Activated CD4-positive, CD25-positive, alpha-beta regulatory T cell treated with anti-CD3 and anti-CD28 coated beads, Interleukin-2, amount 50 U/mL, for 24 hours (primary cell): ENCODE measurements at places on chromosomes 1 and 21.

- no peak for ATAC-seq
Observed at GRCh38 chr1:186864296-186864695, 35.5 kb downstream of the PLA2G4A start.

- ATAC-seq: peak; percentile 98
Observed at GRCh38 chr1:8097077-8097799, 71.1 kb upstream of the ERRFI1 start.

DNA sequence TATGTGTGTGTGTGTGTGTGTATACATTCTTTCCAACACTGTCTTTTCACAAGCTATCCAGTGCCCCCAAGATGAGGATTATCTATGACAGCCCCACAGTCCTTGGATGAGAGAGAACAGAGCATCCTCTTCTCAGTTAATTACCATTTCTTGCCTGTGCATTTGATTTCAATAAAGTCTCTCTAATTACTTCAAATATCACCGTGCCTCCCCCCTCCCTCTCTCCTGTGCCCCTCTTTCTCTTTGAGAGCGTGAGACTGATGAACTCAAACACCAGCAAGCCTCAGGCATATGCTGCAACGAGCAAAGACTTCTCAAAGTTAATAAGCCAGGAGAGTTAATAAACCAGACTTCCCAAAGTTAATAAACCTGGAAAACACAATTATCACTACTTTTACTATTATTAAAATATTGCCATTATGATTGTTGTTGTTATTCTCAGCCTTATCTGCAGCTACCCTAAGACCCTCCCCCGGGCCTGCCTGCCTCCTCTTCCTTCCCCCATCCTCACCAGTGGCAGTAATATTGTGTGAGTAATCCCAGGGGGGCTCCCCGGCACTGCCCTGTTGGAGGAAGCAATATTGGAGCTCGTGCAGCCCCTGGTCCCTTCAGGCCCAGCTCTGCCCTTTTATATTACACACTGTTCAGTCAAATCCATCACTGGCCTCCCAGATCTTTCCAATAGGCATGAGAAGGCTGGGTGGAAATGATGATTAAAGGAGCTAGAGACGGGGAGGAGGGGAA is 30.9 kb downstream of the LMX1A start:
- ATAC-seq: no peak

GRCh38 chr1:29754573-29755375 is 518.5 kb downstream of the PTPRU start:
- no peak for ATAC-seq

GRCh38 chr1:97923811-97924210 is 3.0 kb upstream of the DPYD start:
- no peak for ATAC-seq

DNA sequence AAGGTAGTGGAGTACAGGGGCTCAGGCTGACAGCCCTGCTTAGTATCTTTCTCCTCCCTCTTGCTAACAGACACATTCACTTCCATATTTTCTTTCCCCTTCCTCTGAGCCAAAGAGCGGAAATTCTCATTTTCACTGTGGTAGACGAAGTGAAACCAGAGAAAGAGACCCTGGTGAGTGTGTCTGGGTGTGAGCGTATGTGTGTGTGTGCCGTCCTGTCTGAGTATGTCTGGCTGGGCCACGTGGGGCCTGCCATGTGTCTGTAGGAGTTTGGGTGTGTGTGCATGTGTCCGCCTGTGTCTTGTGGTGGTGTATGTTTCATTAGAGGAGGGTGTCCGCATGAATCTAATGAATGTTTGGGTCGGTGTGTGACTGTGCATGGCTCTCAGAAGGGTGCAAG is 1.7 kb downstream of the COL8A2 start:
- ATAC-seq: peak; percentile 58

GRCh38 chr21:34580181-34580700 is 34.7 kb downstream of the RCAN1 start:
- no peak for ATAC-seq

- no peak for ATAC-seq
Observed at GRCh38 chr1:219805191-219805590, 123.2 kb downstream of the SLC30A10 start.

DNA sequence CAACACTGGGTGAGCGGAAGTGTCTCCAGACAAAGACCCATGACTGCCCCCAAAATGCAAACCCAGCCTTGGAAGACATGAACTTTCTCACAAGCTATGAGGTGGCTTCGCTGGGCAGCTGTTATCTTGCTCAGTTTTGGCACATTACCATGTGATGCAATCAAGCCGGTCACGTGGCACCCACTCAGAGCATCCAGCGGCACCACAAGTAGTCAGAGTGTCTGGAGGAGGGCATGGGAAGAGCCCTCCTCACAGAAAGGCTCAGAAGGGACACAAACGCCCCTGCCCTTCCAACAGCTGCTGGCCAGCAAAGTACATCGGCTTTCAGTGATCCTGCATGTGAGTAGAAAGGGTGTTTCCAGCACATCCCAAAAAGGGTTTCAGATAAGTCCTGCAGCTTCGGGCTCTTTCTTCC is 145.5 kb upstream of the IRF2BP2 start:
- no peak for ATAC-seq

- ATAC-seq: peak; percentile 96
Observed at GRCh38 chr1:25232027-25232865, at the start of gene SYF2. Gene SYF2 (minus strand): TSS chr1:25232502. CDS start chr1:25232467, 35 bp downstream.

GRCh38 chr1:201025571-201026002 is 2.1 kb upstream of the KIF21B start:
- no peak for ATAC-seq

- ATAC-seq: no peak
Observed at GRCh38 chr1:2330519-2331199, 60.7 kb downstream of the MORN1 start.

- ATAC-seq: no peak
Observed at GRCh38 chr1:218823291-218823900, 350.3 kb upstream of the LYPLAL1 start.

- no peak for ATAC-seq
Observed at GRCh38 chr1:113905435-113905861, 322 bp downstream of the DCLRE1B start.

GRCh38 chr21:29245104-29245643 is 53.5 kb upstream of the BACH1 start:
- ATAC-seq: peak; percentile 70

DNA sequence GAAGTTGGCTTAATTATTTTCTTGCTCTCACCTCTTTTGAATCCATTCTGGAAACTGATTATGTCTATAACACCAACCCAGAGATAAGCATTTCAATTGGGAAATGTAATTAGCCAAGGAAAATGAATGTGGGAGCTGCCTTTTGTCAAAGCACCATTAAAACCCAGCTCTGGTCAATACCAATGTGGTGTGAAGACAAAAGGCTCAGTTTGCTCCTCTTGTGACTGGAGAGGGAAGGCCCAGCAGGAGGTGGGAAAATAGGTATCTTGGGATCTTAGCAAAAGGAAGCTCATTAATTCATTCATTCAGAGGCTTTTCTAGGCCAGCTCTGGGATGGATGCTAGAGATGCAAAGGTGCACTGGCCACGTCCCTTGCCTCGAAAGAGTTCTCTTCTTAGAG is 75.0 kb upstream of the SELENON start:
- ATAC-seq: no peak

DNA sequence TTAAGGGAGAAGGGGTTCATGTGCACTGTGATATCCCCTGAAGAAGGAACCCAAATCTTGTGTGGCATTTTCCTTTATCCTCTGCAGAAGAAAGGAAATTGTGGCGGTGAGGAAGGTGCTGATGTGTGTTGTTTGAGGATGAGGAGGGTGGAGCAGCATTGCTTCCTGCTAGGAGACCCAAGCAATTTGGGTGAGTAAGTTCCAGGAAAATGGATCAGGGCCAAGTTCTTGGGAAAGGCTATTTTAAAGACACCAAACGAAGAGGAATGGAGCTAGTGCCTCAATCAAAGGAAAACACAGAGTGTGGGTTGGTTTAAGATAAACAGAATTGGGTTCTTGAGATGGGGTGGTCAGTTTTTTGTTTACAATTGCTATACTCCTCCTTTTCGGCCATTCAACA is 86.7 kb upstream of the MARK1 start:
- no peak for ATAC-seq

- ATAC-seq: no peak
Observed at GRCh38 chr21:19908390-19908789, 1089.8 kb upstream of the NCAM2 start.

- peak; percentile 17 for ATAC-seq
Observed at GRCh38 chr1:233379869-233380438, 52.4 kb downstream of the MAP3K21 start.

DNA sequence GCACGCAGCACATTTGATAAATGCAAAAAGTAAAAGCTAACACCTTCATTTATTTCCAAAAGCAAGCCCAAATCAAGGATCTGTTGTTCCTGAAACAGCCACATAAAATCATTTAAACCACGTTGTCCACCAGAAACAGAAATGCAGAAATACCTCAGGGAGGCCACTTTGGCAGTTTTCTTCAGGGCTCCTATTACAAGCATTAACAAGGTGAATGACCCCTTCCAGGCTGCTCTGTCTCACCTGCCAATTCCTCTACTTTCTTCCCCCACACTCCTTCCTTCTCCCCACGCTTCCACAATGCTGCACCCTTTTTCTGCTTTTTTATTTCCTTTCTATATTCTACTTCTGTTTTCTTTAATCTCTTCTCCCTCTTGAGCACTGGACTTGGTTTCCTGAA is 55.0 kb upstream of the PTGFRN start:
- ATAC-seq: no peak

DNA sequence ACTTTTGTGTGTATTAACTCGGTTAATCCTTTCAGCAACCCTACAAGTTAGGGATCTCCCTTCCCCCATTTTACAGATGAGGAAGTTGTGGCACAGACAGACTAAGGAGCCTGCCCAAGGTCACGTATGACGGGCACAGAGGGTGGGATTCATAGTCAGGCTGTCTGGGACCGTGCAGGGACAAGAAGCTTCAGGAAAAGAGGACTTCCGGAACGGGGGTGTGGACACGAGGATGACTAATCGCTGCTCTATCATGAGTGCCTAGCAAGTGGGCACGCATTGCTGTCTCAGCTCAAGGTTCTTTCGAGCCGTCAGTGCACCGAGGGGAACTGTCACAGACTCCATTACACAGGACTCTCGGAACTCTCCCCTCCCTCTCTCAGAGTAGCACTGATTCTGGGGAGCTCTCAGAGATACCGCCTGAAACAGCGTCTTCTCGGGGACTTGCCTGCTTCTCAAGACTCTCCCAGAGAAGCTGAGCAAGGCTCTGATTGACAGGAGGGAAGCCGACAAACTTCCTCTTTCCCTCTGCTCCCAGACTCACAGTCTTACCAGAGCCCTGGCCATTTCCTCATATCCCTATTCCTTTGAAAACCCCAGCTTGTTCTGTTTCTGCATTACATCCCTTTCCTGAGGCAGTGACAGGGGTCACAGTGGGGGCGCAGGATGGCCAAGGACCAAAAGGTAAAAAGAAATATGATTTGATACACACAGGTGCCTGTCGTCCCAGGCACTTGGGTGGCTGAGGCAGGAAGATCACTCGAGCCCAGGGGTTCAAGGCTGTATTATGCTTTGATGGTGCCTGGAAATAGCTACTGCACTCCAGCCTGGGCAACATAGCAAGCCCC is 14.4 kb downstream of the FHAD1 start:
- ATAC-seq: peak; percentile 48

DNA sequence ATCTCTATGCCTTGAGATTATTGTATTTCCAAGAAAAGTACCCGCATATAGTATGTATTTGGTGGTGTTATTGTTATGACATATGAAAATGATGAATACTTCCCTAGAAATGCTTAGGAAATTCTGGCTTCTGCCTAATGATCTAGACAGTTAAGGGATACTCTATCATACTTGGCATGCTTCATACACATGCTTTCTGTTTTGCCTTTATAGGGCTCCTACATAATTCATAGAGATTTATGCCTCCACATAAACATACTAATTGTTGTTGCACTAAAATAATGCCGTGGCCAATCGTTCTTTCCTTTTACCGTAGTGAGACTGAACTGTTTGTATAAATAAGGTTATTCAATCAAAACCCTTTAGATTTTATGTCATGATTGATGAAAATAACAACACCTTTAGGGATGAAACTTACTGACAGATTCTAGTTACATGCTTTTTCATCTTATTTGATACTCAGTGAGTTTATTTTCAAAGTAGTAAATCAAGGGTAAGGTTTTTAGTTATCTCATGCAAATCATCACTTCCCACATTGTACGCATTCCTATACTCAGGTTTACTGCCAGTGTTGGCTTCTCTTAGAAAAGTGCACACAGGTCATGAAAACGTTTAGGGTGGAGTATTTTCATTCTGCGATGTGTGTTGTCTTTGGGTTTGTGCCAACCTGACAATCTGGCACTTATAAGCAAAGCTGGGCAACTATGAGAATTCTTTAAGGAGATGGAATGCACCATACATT is 40.5 kb upstream of the SCYL3 start:
- ATAC-seq: no peak

- ATAC-seq: peak; percentile 63
Observed at GRCh38 chr1:21669258-21670058, at the start of gene RAP1GAP. Gene RAP1GAP (minus strand): TSS chr1:21669357. CDS start chr1:21620032, 49,325 bp downstream.

- ATAC-seq: no peak
Observed at GRCh38 chr1:30982937-30983336, 74.4 kb upstream of the SDC3 start.

DNA sequence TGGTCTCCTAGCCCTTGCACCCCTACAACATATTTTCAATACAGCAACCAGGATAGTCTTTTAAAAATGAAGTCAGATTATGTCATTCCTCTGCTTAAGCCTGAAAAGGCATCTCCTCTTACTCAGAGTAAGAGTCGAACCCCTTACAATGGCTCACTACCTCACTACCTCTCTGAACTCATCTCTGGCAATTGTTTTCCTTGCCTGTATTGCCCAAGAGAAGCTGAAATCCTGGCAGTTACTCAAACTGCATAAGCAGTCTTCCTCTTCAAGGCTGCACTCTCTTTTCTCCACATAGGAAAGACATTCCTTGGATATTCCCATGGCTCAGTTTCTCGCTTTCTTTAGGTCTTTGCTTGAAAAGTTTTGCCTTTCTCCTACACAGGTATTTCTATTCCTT is 22.7 kb downstream of the CLDN8 start:
- ATAC-seq: no peak

DNA sequence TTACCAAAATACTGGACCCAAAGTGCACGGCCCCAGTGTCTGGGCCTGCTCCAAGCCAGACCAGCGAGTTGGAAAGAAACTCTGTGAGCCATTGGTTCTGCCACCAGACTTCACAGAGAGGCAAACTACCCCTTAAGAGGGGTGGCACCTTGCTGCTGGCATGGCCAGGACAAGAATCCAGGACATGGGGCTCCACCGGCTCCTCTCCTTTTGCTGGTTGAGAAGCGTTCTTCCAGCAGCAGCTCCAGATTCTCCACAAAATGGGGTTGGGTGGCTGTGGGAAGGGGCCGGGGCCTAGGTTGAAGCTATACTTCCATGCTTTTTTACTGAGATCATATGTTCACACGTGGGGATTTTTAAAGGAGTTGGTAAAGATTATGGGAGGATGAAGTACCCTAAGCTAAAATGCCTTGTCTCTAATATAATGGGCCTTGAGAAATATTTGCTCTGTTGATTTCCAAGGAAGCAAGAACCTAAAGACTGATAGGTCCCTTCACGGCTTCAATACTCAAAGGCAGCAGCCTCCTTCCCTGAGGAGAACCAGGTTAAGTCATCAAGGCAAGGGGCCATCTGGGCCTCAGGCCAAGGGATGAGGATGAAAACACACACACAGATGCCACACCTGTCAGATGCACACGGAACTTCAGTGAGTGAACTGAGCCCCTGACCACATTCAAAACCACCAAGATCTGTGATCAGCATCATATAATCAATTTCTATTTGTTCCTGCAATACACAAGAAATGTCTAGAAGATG is 3.1 kb downstream of the C1orf198 start:
- no peak for ATAC-seq

- no peak for ATAC-seq
Observed at GRCh38 chr1:91374086-91374485, 30.6 kb downstream of the HFM1 start.

GRCh38 chr1:46369542-46370213 is 24.4 kb upstream of the FAAH start:
- ATAC-seq: peak; percentile 20
